Colonic mucosa (tissue), 4 donors: ENCODE measurements at places on chromosomes 12 and 14. TPM values are rescaled to one million over a fixed set of nuclear protein-coding genes. Genes with fewer than 3 reads are reported as not detected.

Gene C1QL4
- total RNA-seq: not detected

- DNase-seq: peak; percentile 65
These were observed 93.5 kb downstream of the LRRC74A start for GRCh38 chr14:76919431-76920330.

GRCh38 chr14:38350102-38350501 is 94.2 kb upstream of the CLEC14A start:
- DNase-seq: no peak

Gene TAS2R20
- 1.2 TPM for total RNA-seq

DNA sequence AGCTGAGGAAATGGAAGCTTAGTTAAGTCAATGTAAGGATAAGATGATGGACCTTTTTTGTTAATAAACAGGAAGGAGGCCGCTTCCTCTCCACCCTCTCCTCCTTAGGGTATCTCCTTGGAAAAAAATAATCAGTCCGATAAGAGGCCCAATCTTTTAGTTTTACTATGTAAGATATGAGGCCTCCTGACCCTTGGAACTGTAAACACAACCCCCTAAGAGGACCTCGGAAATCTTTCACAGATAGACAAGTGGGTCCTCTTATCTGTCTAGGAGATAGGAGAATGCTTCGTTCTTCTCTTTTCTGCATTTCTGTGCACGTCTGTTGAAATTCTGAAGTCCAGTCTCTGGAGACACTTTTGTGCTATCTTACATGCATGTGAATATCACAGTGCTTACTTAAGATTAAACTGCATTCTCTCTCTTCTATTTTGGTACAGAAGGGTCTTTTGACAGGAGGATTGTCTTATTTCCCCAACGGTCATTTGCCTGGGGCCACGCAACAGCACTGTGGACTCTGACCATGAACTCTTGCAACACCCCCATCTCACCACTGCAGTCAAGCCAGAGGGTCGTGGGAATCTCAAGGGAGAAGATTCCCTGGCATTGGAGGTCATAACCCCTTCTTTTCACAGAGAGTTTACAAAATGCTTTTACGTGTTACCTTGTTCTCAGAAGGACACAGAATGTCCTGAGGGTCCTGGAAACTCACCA is 313.0 kb upstream of the RTL1 start:
- DNase-seq: no peak

- no peak for DNase-seq
These were observed 9.2 kb upstream of the PIP4K2C start for GRCh38 chr12:57581802-57582201.

Gene AQP2
- total RNA-seq: not detected

GRCh38 chr12:112419297-112420133 is 768 bp downstream of the PTPN11 start:
- peak; percentile 56 for DNase-seq

Gene TAS2R43
- 0.82 TPM for total RNA-seq

DNA sequence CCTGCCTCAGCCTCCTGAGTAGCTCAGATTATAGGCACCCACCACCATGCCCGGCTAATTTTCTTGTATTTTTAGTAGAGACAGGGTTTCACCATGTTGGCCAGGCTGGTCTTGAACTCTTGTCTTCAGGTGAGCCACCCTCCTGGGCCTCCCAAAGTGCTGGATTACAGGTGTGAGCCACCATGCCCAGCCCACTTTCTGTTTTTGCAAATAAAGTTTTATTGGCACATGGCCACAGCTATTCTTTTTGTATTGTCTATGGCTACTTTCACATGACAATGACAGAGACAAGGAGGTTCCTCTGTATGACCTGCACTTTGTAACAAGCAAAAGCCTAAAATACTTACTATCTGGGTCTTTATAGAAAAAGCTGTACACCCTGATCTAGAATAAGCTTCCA is 19.7 kb upstream of the DIABLO start:
- no peak for DNase-seq

GRCh38 chr12:57397441-57397840 is 33.4 kb downstream of the R3HDM2 start:
- DNase-seq: no peak

Gene PAH
- 0.11 TPM for total RNA-seq

Gene MIP
- not detected for total RNA-seq

Gene DNAJC22
- total RNA-seq: 29.0 TPM

- DNase-seq: no peak
These were observed 116.3 kb downstream of the TMTC3 start for GRCh38 chr12:88258396-88258795.

GRCh38 chr14:70665448-70666360 is 24.0 kb downstream of the TTC9 start:
- DNase-seq: peak; percentile 81

DNA sequence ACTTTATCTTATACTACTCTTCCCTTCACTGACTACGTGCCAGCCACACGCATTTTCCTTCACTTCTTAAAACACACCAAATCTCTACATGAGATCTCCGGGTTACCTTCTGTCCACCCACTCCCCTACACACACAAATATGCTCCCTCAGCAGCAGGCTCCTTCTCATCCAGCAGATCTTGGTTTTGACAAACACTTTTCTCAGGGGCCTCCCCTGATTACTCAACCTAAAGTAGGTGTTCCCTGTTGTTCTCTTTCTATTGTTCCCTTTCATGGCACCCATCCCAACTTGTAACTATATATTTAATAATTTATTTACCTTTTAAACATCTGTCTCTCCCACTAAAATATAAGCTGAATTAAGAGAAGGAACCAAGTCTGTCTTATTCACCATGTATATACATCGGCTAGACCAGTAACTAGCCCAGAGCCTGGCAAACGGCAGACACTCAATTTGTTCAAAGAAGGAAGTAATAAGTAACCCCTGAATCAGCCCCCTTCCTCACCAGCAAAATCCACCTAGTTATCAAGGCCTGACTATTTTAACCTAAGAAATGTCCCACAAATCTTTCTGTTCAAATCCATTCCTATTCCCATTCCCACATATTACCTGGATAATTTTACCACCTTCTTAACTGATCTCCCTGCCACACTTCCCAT is 2.7 kb downstream of the C2CD5 start:
- DNase-seq: no peak

GRCh38 chr12:123998991-123999359 is 26.0 kb downstream of the ZNF664 start:
- no peak for DNase-seq
